Cardiac septum (tissue), 1 donor: ENCODE measurements at places on chromosomes 7 and 10. TPM values are rescaled to one million over a fixed set of nuclear protein-coding genes. Genes with fewer than 3 reads are reported as not detected.

Gene TCF7L2
- total RNA-seq, result 11.7 TPM

Gene RINT1
- total RNA-seq, result 10.7 TPM

Gene SNX8
- total RNA-seq, result 18.9 TPM

DNA sequence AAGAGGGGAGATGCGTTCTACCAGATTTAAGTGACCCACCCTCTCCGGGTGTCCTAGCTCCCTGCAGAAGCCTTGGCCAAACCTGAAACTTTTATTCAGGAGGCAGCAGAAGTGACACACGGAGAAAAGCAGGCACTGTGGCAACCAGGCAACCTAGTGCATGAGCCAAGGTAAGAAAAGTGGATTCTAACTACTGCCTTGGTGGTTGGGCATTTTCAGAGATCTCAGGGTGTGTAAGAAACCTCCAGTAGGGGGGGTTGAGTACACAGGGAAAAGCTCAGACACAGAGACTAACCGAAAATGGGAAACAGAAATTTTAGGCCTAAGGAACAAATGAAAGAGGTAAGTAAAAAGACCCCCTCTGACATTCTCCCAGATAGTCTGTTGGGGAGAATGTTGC is 645.7 kb downstream of the ANKRD7 start:
- DNase-seq, result no peak

DNA sequence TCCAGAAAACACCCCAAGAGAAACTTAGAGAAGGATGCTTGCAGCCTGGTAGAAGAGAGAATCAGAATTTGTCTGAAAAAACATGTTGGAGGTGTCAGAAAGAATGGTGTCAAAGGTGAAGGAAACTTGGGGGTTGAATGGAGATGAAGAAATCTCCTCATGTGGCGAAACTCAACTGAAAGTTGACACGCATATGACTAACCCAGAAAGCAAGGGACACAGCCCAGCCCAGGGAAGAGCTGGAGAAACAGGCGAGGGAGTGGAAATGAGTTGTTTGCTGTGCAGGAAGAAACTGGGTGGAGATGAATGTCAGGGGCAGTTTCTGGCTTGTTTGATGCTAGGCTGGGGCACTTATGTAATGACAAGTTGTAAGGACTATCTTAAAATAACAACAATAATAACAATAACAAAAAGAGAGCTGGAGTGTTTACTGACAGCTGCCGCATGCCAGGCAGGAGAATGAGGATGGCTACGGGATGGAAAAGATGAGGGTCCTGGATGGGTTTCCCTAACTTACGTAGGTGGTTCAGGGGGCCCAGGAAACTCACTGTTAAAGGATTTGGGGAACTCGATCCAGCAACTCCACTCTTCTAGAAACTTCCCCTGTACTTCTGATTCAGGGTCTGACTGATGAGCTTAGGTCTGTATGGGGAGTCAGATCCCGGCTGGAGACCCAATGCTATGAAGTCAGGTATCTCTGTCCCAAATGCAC is 57.4 kb downstream of the MAP3K8 start:
- no peak for DNase-seq
